ENCODE measurements at places on chromosomes 4 and X. TPM values are rescaled to one million over a fixed set of nuclear protein-coding genes. Genes with fewer than 3 reads are reported as not detected.

The CT83 gene
- not detected for total RNA-seq

The NSD2 gene
- total RNA-seq: 53.5 TPM

The HEPH gene
- total RNA-seq: 0.85 TPM

The PRR32 gene
- not detected for total RNA-seq

The GPR34 gene
- not detected for total RNA-seq

The HCFC1 gene
- total RNA-seq: 19.4 TPM

The TLR1 gene
- 4.2 TPM for total RNA-seq

The CLIC2 gene
- 31.6 TPM for total RNA-seq

The MND1 gene
- 13.4 TPM for total RNA-seq

The ANKRD17 gene
- total RNA-seq: 31.6 TPM

The CTAG1A gene
- total RNA-seq: not detected

The LRP2BP gene
- 0.39 TPM for total RNA-seq
